ENCODE measurements at places on chromosomes 16 and 17.

GRCh38 chr16:720447-720989 is 428 bp upstream of the ANTKMT start:
- peak; percentile 43 for DNase-seq

- no peak for DNase-seq
Measured at GRCh38 chr17:12866244-12866643, 76.9 kb downstream of the ARHGAP44 start.

DNA sequence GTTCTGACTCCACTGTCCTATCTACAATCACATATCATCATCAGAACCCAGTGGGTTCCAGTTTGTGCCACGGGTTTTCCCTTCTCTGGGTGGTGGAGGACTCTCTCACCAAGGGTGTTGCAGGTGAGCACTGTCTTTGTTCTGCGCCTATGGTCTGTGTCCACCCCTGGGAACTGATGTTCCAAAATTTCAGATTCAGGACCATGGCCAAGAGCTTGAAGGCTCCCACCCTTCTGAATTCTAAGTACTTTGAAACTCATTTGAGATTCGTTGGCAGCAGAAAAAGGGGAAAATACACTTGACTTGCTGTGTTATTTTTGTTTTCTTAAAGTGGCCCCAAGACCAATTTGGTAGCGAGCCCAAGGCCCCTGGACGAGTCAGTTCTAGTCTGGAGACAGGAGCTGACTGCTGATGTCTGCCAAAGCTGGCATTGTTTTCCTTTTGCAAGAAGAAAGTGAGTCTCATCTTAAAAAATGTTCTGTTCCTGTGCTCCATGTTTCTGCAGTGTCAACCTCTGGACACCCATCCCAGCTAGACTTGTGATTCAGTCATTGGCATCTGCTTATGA is 310.9 kb downstream of the HAPSTR1 start:
- DNase-seq = no peak

DNA sequence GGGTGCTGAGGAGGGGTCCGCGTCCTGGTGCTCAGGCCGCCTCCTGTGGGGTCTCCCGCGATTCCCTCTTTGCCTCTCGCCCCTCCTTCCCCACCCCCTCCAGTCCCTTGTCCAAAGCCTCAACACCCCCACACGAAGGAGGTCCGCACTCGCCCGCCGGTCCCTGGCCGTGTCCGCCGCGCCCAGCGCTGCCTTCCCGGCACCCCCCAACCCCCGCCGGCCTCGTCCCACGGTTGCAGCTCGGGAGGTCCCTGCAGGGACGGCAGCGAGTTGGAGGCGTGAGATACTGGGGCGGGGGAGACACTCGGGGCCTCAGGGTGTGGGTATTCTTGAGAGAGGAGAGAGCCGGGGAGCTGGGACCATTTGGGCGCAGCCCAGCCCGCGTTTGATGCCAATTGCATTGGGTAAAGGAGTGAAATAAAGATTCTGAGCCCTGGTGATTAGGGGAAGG is 468 bp downstream of the FLYWCH2 start:
- DNase-seq = no peak

DNA sequence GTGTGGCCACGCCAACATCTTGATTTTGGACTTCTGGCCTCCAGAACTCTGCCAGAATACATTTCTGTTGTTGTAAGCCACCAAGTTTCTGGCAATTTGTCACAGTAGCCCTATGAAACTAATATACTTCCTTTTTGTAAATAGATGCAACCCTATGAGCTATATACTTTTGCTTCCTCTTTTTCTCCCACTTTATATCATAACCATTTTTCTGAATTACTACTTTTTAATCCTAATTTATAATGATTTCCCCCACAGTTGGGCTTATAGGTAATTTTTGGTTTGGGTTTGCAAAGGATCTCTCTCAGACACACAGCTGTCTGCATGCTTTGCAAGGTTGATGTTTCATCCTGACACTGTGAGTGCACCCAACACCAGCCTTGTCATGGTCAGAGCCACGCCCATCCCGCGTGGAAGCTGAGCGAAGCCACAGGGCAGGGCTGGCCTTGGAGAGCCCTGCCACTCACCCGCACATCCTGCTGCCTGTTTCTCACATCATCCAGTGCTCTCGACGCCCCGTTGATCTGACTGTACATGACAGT is 5.8 kb downstream of the TRIM25 start:
- DNase-seq = peak; percentile 35

DNA sequence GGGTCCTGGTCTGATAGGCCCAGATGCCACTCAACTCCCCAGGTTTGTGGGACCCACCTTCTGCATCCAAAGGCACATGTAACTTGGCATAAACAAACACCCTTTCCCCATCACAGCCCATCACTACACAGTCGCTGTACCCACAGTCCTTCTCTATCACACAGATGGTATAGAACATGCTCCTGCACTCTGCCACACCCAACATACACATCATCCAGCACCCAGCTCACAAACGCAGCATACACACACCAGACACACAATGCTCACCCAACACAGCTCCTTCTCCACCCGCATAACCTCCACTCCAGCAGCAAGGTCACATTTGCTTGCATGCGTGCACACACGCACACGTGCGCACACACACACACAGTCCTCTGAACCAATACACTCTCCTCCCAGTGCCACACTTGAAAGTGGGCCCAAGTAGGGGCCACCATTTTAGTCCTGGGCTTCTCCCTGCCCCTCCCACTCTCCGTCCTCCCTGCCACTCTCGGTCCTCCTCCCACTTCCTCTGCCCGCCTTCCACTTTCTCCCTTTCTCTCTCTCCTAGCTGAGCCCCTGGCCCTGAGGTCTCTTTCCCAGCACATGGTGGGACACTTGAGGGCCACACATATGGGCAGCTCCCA is 8.5 kb upstream of the TMEM92 start:
- DNase-seq = no peak

GRCh38 chr17:39604911-39605491 is 2.7 kb downstream of the NEUROD2 start:
- DNase-seq = no peak

DNA sequence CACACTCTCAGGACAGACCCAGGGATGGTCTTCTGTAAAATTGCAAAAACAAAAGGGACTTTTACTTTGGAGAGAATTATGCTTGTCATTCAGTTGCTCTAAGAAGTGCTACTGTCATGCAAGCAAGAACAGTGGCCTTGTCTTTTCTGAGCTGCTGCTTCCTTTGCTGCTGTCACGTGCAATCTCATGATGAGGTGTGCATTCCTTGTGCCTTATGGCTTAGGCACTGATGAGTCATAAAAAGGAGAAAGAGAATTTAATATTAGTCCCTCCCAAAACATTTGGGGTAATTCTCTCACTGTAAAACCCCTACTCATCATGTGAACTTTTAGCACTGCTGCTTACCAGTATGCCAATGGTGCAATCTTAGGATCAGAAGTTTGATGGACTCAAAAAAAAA is 2051.3 kb downstream of the TP53TG3F start:
- no peak for DNase-seq

DNA sequence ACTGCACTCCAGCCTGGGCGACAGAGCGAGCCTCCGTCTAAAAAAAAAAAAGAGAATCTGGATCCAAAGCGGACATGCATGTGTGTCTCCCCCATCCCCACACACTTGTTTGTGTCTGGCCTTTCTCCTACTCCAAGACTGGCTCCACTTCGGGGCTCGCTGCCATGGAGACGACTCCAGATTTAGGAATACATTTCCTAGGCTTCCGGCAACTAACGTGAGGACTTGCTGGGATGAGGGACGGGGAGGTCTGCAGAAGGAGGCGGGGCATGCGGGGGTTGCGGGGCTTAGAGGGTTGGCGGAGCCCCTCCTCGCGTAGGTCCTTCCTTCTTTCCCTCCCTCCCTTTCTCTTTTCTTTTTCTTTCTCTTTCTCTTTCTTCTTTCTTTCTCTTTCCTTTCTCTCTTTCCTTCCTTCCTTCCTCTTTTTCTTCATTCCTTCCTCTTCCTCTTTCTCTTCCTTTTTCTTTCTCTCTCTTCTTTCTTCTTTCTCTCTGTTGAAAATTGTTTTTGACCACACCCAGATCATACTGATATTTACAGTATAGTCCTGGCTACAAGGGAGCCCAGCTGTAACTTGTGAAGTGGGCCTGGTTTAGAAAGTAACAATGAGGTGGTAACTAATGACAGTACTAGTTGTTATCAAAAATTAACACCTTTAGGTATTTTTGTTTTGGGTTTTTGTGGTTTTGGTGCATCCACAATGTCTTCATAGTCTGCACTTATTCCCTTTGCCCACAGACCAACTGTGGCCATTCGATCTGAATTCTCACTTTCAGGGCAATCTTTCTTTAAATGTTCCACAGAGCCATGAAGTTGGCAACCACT is 25.2 kb downstream of the MIS12 start:
- DNase-seq = no peak

DNA sequence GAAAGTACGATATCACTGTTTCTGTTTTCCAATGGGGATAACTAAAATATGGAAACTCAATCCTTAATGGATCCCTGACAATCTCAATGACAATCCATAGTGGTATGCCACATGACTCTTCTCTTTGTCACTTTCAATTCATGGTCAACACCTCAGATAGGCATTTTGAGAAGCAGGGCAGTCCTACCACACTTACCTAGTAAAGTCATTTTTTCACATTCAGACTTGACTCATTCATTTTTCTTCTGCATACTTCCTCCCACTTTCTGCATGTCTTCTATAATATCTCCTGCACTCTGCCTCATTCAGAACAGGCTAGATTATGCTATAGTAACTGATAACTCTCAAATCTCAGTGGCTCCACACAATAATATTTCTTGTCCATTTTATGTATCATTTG is 117.5 kb downstream of the FTO start:
- DNase-seq = no peak

DNA sequence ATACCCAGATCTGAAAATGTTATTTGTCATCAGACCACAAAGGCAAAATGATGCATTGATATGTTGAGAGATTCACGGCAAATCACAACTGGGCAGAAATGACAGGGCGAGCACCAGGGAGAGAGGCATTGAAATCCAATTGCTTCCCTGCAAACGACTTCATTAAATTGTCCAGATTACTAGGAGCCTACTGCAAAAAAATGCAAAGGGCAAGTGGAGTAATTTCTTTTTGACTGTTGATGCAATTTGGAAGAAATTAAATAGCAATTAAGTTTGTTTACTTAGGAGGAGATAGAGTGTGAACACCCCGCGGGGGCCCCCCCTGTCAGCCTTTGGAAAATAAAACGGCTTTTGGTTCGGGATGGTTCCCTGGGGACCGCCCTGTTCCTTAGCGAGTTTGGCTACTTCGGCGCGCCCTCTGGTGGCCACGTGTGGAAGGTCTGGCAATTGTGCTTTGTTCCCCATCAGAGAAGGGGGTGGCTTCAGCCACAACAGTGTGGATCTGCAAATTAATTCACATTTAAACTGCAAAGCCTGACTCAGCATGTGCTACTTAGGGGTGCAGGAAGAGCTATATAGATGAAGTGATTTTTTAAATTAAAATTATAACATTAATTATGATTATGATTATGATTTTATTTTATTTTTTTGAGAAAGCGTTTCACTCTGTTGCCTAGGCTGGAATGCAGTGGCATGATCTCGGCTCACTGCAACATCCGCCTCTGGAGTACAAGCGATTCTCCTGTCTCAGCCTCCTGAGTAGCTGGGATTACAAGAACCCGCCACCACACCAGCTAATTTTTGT is 14.5 kb upstream of the TMC7 start:
- peak; percentile 78 for DNase-seq

DNA sequence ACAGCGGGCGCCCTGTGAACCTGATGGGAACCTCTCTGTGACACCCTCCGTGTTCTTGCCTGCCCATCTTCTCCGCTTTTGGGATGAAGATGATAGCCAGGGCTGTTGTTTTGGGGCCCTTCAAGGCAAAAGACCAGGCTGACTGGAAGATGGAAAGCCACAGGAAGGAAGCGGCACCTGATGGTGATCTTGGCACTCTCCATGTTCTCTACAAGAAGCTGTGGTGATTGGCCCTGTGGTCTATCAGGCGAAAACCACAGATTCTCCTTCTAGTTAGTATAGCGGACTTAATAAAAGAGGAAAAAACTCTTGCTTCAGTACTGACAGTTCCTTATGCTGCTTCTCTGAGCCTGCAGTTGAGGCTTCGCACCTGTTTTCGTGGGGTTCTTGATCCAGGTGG is 10.5 kb downstream of the CDK5RAP3 start:
- peak; percentile 14 for DNase-seq

GRCh38 chr16:87733190-87733589 is 32.6 kb downstream of the KLHDC4 start:
- peak; percentile 28 for DNase-seq

- peak; percentile 6 for DNase-seq
Measured at GRCh38 chr16:50626868-50627267, 54.2 kb downstream of the SNX20 start.

- DNase-seq = no peak
Measured at GRCh38 chr16:6558126-6558525, 774.5 kb upstream of the RBFOX1 start.

Measured in CD4-positive, alpha-beta T cell treated with Interleukin-17A for 1 hour (primary cell).